ENCODE measurements at places on chromosomes 7 and 10. TPM values are rescaled to one million over a fixed set of nuclear protein-coding genes. Genes with fewer than 3 reads are reported as not detected.

The SLC16A12 gene
- total RNA-seq: not detected

The COG5 gene
- 45.3 TPM for total RNA-seq

The BTBD16 gene
- total RNA-seq: 0.78 TPM

The NDUFA5 gene
- total RNA-seq: 57.6 TPM

The C10orf105 gene
- not detected for total RNA-seq

The TRIP6 gene
- total RNA-seq: 84.5 TPM

The LRRN3 gene
- not detected for total RNA-seq

Measured in endothelial cell of umbilical vein (primary cell).